ENCODE measurements at places on chromosomes 3 and 15.
A peak's percentile ranks its signal among the peaks of the same experiment; 100 is the strongest.

GRCh38 chr15:66761726-66762595 is 59.9 kb downstream of the SMAD6 start:
- DNase-seq: peak; percentile 43

GRCh38 chr3:160257606-160258005 is 32.4 kb downstream of the C3orf80 start:
- no peak for DNase-seq

- no peak for DNase-seq
Observed at GRCh38 chr3:188241883-188242282, 87.9 kb downstream of the LPP start.

DNA sequence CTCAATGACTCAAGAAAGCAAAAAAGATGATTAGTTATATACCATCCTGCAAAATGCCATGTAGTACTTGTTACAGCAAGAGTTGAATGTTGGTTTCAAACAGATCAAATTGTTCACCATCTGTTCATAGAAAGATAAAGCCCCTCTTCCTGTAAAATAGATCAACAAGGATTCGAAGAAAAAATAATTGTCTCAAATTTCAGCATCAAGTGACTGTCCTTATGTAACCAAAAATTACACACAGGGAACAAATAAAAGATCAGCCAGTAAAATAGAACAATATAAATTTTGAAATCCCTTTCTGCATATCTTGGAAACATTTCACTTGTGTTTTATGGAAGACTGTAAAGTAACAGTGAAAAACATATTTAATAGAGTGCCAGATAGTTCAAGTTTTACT is 165.1 kb upstream of the STAC start:
- DNase-seq: no peak

GRCh38 chr3:54900838-54901591 is 26.8 kb downstream of the LRTM1 start:
- peak; percentile 36 for DNase-seq

- DNase-seq: no peak
Observed at GRCh38 chr3:49434731-49435130, 5.6 kb upstream of the NICN1 start.

- DNase-seq: peak; percentile 91
Observed at GRCh38 chr3:13022348-13023234, 50.6 kb downstream of the IQSEC1 start.

- DNase-seq: no peak
Observed at GRCh38 chr3:176755977-176756376, 441.3 kb downstream of the TBL1XR1 start.

GRCh38 chr15:89143503-89144162 is 55.4 kb downstream of the ABHD2 start:
- peak; percentile 92 for DNase-seq

- DNase-seq: no peak
Observed at GRCh38 chr3:119313461-119313860, 19.3 kb downstream of the ARHGAP31 start.

DNA sequence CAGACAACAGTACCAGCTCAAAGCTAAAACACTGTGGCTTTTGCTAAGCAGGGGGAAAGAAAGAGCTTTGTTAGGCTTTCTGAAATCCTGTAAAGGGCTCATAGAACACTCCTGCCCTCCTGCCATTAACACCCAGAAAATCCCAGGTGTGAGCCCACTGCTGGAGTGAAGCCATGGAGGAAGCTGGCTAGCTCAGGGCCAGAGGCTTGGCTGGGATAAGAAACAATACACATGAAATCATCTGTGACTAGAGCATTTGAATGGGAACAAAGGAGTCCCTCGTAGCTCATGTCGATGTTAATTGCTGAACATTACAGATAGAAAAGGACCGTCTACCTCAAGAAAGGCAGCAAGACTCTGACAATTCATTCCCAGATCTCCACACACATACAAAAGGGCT is 23.5 kb downstream of the RUVBL1 start:
- no peak for DNase-seq

DNA sequence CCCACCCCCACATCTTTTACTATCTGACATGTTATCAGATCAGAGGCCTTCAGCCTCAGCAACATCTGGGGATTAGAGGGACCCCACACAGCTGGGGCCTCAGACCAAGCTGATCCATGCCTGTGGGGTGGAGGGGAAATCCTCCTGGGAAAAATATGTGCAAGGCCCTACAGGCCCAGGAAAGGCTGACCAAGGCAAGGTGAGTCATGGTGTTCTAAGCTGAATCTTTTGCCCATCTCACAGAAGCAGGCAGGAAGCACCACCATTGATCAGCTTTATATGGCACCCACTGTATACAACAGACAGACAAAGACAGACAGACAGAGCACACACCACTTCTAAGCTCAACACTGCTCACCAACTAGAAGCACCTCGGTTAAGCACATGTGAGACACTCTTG is 12.4 kb upstream of the PARP6 start:
- DNase-seq: no peak

DNA sequence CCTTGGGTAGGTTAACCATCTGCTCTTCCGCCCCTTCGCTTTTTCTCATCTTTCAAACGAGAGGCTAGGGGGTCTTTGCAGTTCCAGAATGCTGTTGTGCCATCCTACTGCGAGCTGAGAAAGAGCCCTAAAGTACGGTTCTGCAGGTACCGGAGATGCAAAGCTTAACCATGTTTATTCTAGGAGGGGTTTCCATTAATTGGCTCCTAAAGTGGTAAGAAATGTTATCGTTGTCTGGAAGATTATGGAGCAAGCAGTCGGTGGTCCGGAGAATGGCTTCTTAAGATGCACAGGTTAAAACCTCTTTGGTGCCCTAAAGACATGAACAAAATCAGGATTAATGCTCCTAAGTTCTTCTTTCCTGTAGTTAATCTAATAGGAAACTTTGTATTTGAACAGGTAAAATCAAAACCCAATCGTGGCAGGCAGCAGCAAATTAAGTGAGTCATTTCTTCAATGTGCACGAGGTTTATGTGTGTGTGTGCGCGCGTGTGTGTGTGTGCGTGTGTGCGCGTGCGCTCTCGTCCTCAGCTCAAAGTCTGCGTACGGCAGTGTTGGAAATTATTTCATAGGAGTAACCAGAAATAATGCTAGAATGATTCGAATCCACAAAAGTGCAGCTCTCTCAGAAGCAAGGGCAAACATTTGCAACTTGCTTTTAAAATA is 772 bp downstream of the FAM81A start:
- DNase-seq: no peak

DNA sequence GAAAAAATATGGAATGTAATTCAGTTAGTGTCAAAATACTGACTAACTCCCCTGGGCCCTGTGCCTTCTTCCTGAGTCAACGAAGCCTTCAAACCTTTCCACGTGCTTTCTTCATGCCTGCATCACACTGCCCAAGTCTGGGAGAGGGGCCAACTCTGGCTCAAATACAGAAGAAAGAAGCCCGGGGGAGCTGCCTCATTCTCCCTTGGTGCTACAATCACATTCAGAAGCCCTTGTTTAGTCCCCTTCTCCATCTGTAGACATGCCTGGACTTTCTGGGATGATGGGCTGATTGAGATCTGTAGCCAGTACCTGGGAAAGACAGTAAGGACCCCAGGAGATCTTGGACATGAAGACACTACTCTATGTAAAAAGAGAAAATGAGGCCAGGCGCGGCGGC is 77.8 kb upstream of the GSK3B start:
- DNase-seq: peak; percentile 72

DNA sequence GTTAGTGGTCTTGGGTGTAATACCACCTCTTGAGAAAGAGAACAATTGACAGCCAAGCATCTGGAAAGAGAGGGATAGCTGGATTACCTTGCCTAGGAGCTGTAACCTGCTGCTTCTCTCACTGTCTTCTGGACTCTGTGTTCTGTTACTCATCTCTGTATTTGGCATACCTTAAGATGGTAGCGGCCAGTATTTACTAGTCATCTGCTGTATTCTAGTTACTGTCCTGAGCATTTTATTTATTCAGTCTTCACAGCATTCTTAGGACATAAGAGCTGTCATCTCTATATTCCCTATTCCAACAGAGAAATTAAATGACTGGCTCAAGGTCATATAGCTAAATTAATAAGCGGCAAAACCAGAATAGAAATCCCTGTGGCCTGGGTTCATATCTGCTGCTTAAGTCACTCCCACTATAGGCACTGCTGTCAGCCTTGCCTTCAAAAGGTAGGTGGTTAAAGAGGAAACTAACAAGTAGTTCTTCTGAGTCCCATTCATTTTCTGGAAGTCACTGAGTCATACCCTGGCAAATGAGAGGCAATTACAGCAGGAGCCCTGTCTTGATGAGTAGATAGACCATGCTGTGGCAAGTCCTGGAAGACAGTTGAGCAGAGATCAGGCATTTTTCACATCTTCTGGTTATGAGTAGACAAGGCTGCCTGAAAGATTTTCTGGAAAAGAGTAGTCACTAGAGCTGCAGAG is 68.2 kb downstream of the RAB7A start:
- peak; percentile 86 for DNase-seq

DNA sequence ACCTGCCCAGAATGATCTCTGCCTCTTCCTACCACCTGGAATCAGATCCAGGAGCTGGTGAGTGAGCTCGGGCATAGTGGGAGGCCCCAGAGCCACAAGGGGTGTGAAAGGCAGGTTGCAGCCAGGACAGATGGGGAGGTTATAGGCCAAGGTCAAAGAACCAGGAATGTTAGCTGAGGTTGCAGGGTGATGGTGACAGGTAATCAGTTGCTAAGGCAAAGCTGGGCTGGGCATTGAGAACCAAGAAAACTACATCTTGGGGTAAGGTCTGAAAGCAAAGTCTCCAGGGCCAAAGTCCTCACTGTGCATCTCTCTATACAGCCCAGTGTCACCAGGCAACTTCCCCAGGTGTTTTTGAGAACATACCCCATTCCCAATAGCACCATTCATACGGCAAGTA is 38.4 kb upstream of the SLC6A11 start:
- no peak for DNase-seq

DNA sequence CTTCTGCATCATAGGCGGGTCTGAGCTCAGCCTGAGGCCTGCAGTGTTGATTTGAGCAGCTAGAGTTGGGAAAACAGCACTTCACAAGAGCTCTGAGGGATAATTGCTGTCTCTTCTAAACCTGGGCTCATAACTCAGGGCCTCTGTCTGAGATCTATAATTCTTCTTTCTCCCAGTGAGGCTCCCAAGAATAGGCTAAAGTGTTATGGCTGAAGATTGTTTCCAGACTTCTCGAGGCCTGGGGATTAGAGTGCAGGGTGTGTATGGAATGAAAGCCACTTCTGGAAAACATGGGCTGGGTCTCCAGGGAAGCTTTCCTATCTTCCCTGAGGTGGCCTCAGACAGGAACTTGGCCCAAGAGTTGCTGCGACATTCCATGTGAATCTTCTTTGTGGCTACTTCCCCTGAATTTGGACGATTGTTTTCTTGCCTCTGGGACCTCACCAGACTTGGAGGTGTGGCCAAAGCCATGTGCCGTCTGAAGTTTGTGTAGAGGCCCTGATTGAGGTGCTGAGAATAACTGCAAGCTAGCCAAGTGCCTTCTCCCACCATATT is 26.5 kb downstream of the MTMR14 start:
- DNase-seq: no peak

DNA sequence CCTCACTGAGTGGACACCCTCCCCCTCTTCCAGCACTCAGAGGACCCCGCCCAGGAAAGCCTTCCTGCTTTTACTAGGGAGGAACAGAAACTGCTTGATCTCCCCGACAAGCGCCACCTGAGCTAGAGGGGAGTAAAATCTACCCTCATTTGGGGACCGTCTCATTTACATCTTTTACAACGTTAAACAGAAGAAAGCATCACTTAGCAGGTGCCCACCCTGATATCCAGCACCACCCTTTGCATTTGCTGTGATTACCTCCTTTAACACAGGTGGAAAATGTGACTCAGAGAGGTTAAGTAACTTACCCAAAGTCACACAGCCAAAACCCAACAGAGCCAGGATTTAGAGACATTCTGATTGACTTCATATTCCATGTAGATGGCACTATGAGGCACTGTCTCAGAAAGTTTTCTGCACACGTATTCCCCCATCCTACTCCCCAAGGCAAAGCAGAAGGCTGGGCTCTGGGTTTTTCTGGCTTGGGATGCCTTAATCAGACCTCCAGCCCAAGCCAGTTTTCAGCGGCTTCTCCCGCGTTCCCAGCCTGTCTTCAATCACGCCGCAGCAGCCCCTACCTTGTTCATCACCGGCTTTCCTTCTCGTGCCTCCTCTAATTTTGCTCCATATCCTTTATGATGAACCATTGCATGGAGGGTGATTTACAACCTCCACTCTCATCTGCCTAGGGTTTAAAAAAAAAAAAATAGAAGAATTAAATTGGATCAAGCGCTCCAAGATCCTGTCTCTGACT is 314.6 kb upstream of the PROK2 start:
- no peak for DNase-seq

DNA sequence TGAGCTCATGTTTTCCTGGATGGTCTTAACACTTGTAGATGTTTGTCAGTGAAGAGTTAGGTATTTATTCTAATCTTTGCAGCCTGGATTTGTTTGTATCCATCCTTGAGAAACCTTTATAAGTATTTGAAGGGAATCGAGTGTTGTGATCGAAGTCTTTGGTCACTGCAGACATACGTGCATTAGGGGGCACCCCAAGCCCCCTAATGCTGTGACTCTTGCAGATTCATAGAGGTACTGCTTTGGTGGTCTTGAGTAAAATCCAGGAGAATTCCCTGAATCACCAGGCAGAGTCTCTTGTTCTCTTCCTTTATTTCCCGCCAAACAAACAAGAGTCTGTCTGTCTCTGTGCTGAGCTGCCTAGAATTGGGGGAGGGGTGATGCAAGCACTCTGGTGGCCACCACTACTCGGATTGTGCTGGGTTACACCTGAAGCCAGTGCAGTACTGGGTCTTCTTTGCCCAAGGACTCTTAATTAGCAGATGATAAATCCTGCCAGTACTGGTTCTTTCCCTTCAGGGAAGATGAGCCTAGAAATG is 170.5 kb upstream of the POU1F1 start:
- no peak for DNase-seq

DNA sequence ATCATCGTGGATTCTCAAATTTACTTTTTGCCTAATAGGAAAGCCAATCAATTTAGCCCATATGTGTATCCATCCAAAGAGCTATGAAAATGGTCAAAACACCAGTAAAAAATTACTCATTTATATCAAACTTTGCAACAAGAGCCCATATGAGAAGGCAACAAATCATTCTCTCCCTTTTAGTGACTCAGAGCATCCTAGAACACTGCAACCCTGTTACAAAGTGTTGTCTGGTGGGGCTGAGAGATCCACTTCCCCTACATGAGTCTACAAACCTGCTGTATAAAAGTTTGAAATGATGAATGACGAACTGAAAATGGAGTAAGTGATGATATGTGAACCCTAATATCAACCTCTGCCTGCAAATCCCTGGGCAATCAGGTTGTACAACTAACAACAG is 23.3 kb downstream of the PDZRN3 start:
- DNase-seq: no peak

DNA sequence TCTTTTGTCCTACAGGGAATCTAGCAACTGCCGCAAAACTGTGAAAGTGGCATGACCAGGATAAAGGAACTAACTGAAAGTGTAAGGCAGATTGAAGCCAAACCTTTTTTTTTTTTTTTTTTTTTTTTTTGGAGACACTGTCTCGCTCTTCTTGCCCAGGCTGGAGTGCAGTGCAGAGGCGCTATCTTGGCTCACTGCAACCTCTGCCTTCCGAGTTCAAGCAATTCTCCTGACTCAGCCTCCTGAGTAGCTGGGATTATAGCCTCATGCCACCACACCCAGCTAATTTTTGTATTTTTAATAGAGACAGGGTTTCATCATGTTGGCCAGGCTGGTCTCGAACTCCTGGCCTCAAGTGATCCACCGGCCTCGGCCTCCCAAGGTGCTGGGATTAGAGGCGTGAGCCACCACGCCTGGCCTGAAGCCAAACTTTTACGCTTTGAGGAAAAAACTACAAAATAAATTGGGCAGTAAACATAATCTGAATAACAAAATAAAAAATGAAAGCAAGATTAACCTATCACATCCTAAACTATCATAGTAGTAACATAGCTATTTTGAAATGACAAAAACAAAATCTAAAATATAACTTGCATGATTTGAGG is 9.7 kb downstream of the SLTM start:
- DNase-seq: no peak

Measured in astrocyte of the spinal cord (primary cell).